AG04449 (cell line): ENCODE measurements at places on chromosomes 1 and 21.

DNA sequence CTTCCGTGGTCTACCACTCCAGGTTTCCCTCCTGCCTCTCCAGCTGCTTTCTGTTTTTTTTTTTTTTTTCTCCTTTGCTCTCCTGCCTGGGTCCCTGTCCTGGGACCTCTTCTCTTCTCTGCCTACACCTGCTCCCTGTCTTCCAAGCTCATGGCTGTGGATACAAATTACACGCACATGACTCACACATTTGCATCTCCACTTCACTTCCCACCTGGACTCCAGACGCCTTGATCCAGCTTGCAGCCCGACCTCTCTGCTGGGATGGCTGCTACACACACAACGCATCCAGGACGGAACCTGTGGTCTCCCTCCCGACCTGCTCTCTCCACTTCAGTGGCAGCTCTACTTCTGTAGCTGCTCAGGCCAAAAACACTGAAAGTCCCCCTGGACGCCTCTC, 44.4 kb upstream of the B3GALT5 start:
- no peak for DNase-seq

- no peak for DNase-seq
Observed at GRCh38 chr1:145871994-145872924, 13.4 kb upstream of the PIAS3 start.

DNA sequence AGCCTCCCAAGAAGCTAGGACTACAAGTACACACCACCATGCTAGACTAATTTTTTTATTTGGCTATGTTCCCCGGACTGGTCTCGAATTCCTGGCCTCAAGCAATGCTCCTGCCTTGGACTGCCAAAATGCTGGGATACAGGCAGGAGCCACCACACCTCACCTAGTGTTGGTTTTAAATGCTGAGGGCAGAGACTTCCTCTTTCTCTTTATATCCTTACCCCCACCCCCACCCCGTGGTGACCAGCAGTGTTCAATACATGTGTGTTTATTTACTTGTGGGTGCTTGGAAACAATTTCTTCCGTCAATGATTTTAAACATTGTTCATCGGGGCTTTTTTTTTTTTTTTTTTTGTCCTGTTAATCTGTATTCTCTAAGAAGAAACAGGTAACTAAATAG, 158.9 kb downstream of the ZBTB18 start:
- DNase-seq = no peak

DNA sequence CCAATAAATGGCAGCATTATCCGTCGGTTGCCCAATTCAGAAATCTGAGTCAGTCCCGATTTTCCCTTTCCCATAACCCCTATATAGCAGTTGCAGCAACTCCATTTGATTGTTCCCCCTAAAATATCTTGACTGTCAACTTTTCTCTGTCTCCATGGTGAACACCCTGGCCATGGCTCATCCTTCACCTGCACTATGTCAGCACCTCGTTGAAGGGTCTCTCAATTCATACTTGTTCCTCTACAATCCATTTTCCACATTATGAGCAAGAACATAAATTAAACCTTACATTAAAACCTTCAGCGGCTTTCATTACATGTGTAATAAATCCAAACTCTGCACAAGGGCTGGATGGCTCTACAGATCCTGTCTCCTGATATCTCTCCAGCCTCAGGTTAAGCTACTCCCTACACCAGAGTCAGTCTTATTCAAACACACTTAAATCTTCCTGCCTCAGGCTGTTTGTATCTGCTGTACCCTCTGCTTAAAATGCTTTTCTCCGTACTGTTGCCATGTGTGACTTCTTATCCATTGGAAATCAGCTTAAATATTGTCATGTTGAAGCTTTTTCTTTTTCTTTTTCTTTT, 87.3 kb downstream of the BACH1 start:
- DNase-seq = no peak

GRCh38 chr1:113983391-113983790, 4.1 kb downstream of the OLFML3 start:
- no peak for DNase-seq

DNA sequence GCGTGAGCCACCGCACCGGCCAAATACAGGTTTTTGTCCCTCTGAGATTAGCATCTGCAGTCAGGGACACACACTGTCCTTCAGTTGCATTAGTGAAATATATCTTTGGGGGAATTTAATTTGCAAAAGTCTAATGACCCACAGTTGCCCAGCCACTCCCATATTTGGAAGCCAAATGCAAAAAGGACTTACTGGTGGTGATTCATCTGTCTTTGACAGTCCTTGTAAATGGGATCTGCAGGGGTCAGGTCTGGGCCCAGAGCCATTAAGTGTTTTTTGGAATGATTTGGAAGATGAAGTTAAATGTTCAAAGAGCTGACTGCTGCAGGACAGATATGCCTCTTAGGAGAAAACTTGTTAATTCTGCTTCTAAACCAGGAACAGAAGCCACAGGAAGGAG, 44.6 kb upstream of the DNASE2B start:
- DNase-seq = no peak

GRCh38 chr21:21196087-21196486, 197.9 kb downstream of the NCAM2 start:
- DNase-seq = no peak

- DNase-seq = no peak
Observed at GRCh38 chr1:87210151-87210550, 118.5 kb upstream of the LMO4 start.

- no peak for DNase-seq
Observed at GRCh38 chr1:192627901-192628300, 8.0 kb upstream of the RGS13 start.

DNA sequence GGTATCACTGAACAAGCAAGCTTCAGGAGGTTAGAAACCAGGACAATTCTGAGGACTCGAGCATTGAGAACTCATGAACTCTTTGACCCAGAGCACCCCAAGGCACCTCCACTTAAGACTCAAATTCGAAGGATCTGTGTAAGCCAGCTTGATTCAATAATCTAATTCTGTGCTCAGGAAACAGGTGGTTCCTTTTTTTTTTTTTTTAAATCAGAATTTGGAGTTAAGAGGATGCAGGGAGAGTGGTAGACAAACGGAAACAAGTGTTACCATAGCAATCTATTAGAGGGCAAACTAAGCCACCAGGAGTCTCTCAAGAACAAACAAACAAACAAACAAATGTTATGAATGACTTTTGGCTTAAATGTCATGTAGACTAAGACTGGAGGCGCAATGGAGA, 53.8 kb upstream of the DPH5 start:
- no peak for DNase-seq

DNA sequence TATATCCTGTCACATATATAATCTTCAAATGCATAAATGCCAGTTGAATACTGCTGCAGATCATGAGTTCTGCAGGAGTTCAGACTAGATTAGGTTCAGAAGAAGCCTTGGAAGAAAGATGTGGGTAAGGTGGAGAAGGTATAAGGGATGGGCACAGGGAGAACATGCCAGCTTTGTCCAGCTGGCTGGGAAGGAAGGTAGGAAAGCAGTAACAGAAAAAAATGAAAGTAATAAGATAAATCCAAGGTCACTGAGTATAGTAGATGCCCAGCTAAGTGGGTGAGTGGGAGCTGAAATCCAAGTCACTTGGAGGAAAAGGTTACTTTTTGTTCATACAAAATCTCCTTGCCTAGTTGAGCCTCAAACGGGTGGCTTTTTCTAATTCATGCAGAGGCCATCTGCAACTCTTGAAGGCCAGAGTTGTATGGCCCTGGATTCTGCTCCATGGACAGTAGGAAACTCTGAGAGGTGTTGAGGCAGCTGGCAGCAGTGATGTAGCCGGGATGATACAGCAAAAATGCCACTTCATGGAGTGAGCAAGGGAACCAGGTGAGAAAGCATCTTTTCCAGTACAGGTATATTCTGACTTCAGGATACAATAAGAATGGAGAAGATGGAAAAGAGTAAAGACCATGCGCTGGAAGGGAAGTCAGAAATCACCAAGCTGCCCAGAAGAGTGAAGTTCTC, 3.4 kb downstream of the RCSD1 start:
- DNase-seq = no peak

DNA sequence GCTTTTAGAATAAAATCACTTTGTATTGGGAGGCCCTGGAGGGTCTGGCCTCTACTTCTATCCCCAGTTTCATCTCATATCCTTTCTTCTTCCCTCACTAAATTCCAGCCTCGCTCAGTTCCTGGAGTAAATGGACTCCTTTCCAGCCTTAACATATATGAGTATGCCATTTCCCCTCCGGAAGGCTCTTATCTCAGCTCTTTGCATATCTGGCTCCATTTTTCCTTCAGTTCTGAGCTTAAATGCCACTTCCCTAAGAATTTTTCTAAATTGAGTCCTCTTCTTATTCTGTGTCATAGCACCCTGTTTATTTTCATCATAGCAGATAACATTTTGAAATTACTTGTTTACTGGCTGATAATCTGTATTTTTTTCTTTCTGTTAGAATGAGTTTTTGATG, 20.2 kb upstream of the DUSP10 start:
- DNase-seq = no peak

GRCh38 chr1:85149805-85150204, 51.0 kb downstream of the SYDE2 start:
- no peak for DNase-seq

DNA sequence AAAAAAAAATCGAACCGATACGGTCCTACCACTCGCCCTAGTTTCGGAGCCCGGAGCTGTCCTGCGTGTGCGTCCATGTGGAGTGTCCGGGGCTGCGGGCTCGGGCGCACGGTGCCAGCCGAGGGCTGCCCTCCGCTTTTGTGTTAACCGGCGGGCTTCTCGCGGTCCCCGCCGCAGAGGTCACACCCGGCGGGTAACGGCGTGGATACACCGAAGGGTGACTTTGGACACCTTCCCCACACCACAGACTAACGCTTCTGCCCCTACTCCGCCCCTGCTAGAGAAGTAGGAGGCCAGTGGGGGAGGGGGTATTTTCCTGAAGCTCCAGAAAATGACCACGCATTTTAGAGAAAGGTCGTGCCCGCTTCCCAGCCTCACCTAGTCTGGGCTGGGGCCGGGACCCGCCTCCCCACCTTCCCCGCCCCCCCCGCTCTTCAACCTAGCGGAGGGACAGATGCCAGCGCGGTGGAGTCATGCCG, 609 bp upstream of the ATF3 start:
- no peak for DNase-seq

DNA sequence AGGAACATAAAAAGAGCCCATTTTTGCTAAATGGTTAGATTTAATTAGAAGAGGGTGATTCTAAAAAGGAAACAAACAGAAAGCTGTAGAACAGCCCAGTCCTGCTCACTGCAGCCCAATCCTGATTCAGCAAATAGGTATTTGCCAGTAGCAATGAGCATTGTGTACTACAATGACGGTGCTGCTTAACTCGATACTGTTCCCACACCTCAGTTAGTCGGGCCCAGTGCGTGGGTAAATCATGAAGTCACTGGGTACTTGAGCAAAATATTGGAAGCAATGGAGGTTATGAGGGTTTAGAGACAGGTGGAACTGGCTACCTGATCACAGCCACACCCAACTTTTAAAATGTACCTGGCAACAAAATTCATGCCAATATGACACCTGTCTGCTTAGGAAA, 101.5 kb upstream of the ADGRL2 start:
- DNase-seq = peak; percentile 16

DNA sequence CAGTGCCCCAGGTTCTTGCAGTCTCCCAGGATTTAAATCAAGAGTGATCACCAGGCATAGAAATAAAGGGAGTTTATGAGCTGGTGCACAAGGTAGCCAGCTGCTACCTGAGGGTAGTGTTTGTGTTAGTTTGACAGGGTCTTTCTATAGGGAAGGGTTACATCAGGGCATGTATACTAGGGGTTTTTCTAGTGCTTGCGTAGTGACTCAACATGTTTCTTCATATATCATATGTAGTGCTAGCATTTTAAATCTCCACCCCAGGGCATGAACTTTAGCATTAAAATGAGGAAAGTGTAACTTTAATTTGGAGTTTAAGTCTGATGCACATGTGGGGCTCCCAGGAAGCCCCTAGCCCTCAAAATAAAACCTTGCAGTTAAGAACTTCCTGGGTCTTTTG, 86.5 kb upstream of the TNR start:
- DNase-seq = no peak

DNA sequence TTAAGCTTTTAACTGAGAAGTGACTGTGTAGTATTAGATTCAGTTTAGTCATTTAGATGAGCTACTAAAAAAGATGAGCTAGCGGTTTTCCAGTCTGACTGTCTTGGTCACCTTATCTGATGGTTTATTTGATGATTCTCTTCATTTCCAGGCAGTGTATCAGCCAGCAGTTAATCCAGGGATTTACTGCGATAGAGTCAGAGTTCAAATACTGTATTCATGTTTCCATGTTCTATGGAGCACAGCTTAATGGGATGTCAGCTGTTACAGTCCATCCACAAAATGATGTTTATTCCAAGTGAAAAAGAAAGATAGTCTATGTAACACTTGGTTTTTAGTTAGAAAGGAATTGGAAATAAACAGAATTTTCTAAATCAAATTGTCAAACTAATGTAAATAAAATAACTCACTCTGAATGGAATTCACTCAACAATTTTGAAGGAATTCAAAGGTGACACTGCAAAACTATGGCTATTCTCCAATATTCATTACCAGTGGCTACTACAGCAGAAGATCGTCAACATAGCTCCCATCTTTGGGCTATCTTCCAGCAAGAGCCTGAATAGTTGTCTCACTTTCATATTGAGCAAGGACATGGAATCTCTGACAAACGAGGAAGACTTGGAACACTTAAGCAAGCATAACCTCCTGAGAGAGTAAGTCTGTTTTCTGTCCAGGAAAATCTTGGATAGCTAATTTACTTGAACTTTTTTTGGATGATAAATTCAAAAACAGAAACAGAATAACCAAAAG, 54.6 kb upstream of the DPT start:
- DNase-seq = no peak

- peak; percentile 90 for DNase-seq
Observed at GRCh38 chr1:181094416-181095212, 6.1 kb downstream of the IER5 start.

- no peak for DNase-seq
Observed at GRCh38 chr21:14581902-14582457, 35.9 kb upstream of the SAMSN1 start.

GRCh38 chr1:4655674-4656532, 1.5 kb downstream of the AJAP1 start:
- no peak for DNase-seq

- DNase-seq = no peak
Observed at GRCh38 chr21:27047658-27048314, 80.9 kb upstream of the ADAMTS5 start.

DNA sequence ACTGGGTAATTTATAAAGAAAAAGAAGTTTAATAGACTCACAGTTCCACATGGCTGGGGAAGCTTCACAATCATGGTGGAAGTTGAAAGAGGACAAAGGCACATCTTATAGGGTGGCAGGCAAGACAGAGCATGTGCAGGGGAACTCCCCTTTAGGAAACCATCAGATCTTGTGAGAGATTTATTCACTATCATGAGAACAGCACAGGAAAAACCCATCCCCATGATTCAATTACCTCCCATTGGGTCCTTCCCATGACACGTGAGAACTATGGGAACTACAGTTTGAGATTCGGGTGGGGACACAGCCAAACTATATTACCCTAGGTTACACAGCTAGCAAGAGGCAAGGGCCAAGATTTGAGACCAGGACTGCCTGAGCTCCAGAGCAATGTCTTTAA, 30.4 kb upstream of the SOX13 start:
- no peak for DNase-seq

DNA sequence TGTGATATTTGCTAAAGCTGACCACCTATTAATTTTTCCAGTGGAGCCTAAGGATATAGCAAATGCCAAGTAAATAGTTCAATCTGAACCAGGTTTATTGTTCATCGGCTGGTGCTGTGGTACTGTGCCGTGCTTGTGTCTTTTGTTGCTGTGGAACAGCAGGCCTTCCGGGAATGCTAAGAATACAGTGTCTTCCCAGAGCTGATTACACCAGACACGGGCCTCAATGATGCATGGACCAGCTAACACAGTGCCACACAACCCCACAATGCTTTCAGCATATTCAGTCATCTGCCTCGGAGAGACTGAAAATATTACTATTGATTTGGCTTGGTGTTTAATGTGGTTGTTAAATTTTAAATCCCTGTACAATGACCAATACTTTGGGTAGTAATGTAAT, 415.4 kb downstream of the PTBP2 start:
- DNase-seq = no peak
